ENCODE measurements at places on chromosomes 7 and 10. TPM values are rescaled to one million over a fixed set of nuclear protein-coding genes. Genes with fewer than 3 reads are reported as not detected.

Gene ITPRID1
- not detected for total RNA-seq

Gene PCDH15
- not detected for total RNA-seq

GRCh38 chr10:23325132-23325531 is 19.5 kb downstream of the C10orf67 start:
- no peak for DNase-seq

GRCh38 chr10:118870467-118871243 is 115.9 kb upstream of the CACUL1 start:
- DNase-seq: peak; percentile 48

Gene C10orf143
- total RNA-seq: 1.3 TPM

Gene NUTM2E
- total RNA-seq: not detected

DNA sequence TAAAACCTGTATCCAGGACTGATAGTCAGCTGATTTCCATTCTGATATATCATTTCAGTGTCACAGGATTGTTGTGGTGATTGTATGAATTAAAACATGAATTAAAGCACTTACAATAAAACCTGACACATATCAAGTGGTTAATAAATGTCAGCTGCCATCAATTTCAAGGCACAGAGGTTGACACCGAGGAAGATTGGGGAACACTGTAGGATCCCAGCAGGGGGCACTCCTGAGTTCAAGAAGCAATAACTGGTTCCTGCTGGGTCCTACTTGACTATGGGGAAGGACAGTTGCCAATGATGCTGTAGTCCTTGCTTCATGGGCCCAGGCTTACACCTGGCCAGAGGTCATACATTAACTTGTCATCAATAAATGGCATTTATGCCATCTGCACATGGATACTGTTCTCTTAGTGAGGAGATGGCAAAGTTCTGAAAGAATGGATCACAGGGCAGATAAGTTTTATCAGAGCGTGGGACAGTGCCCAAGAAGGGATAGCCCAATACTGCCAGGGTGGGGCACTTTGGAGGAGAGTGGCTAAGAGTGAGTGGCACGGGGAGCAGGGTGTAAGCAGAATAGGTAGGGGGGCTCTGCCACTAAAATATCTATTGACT is 24.1 kb downstream of the FZD1 start:
- DNase-seq: no peak

DNA sequence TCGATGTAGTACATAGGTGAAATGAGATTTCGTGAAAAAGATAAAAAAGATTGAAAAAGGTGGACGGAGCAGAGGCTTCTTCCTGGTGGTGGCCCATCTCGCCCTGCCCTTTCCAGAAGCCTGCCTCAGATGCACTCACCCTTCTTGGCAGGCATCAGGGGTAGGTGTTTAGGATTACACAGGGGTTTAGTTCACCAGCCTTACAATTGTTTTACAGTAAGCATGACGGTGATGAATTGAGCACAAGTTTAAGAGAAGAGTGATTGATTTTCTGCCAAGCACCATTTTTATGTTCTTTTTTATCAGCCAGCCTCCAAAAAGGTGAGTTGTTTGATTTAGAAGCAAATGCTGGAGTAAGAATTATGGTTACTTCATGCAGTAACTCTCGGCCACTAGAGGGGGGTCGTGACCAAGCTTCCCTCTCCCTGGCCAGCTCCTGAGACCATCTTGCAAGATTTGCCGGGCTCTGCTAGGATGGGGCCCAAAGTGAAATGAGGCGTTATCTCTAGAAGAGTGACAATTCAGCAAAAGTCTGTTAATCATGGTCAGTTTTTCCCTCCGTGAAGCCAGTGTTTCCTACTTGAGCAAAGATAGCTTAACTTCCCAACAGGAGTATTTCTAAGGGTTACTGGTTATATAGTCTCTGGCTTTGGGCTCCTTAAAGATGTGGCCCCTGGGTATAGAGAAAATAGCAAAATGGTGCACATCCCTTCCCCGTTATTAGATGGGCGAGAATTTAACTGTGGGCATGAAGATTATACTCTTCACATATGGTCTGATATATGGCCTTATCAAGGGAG is 228.8 kb downstream of the BMPER start:
- DNase-seq: peak; percentile 51

DNA sequence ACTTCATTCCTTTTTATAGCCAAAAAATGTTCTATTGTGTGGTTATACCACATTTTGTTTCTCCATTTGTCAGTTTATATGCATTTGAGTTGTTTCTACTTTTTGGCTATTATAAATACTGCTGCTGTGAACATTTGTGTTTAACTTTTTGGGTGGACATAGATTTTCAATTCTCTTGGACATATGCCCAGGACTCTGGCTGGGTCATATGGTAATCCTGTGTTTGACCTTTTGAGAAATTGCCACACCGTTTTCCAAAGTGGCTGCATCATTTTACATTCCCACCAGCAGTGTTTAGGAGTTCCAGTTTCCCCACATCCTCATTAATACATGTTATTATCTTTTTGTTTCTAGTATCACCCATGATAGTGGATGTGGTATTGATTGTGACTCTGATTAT is 39.4 kb downstream of the CSGALNACT2 start:
- DNase-seq: no peak

Gene CASTOR2
- total RNA-seq: 19.4 TPM

DNA sequence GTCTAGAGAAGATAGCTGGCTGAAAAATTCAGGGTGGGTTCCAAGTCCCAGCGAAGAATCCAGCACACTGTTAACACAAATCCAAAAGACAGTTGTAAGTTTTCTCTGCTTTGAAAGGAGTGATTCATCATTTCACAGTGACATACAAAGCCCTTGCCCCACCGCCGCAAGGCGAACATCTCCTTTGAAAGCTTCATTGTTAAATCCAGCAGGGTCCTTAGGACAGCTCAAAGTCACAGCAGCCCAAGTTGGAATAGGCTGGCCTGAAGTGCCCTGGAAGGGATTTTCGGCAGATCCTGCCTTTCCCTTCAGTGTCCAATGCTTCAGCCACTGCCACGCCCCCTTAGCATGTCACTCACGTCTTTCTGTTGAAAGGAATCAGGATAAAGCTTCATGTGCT is 526.1 kb downstream of the CALN1 start:
- no peak for DNase-seq

- DNase-seq: no peak
Observed at GRCh38 chr10:74078037-74078436, 72.6 kb downstream of the AP3M1 start.

GRCh38 chr10:24826009-24826408 is 102.3 kb upstream of the ARHGAP21 start:
- DNase-seq: no peak
